ENCODE measurements at places on chromosomes 6 and 20.

- DNase-seq: peak; percentile 60
Measured at GRCh38 chr20:4195499-4195898, 180.1 kb upstream of the RNF24 start.

DNA sequence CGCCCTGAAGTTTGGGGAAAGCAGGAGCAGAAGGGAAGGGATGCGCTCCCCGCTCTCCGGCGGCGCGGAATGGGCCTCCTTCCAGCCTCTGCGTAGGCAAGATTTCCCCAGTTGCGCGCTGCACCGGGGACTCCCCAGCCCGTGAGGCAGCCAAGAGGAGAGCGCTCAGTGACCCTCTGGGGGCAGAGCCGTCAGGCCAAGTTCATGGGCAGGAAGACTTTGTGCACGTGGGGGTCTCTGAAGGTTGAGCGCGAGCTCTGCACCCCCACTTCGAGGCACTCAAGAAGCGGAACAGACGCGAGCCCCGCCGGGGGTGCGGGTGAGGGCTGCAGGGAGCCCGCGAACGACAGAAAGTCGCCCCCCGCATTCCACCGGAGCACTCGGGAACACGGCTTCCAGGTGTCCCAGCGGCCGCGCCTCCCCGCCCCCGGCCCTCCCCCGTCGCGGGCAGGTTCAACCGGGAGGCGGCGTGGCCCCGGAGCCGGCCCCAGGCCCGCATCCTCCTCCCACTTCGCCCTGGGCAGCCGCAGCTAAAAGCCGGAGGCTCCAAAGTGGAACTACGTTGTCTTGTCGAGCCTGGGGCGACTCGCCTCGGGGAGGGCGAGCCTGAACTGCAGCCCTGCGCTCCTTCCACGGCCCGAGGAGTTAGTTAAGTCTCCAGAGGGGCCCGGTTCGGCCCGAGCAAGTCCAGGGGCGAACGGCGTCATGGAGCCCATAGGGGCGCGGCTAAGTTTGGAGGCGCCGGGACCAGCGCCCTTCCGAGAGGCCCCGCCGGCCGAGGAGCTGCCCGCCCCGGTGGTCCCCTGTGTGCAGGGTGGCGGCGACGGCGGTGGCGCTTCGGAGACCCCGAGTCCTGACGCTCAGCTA is at the start of gene PPP1R3G:
TSS of gene PPP1R3G (plus strand) at position 561 of the 867 bp plus-strand sequence. CDS start at position 706, 145 bp downstream.
- DNase-seq: peak; percentile 53

DNA sequence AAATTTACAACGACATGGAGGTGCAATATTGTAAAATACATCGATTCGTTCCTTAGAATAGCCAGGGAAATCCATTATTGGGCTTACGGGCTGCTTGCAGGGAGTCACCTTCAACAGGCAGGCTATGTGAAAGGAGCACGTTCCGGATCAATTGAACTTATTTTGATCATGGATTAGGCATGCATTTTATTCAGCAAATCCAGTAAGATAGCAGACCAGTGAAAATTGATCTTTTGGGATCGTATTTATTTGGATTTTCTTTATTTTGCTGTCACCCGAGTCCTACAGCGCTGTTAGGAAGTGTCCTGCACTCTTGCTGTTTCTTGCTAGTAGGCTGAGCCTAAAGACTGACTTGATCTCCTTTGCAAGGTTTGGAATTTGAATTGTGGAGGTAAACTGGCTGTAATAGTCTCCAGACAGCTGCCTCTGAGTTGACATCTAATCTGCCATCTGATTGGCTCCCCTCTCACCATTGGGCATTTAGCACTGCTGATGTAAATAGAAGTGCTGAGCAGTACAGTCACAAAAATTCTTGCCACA is 3.0 kb downstream of the ARID1B start:
- peak; percentile 84 for DNase-seq

DNA sequence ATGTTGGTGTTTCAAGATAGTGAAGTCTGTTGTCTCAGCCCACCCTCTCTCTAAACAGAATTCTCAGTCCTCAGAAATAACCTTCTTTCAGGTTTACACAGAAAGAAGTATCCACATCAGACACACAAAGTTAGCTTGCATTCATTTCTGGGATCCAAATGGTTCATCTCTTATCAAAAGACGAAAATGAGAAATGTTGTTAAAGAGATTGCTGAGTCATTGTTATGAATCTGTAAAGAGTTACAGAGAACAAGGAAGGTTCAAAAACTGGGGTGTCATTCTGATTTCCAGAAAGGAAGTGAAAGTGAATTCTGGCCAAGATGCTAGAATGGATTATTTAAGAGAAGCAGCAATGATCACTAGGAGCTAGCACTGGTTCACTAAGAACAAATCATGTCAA is 90.5 kb upstream of the ATXN1 start:
- DNase-seq: no peak

DNA sequence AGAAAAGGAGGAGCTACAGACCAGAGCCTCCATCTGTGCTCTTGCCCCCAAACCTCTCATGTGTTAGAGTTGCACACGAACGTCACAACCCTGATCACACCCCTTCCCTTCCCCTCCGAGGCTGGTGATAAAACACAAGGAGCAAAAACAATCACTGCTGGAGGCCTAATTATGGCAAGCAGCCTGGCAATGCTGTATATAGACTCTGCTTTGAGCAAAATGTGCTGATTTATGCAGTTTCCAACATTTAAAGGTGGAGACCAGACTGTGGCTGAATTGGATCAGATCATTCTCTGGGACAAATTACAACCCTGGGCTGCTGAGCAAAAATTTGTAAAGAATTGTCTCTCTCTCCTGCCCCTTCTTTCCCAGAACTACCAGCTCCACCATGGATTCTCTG is 64.6 kb upstream of the SRSF6 start:
- DNase-seq: no peak

- no peak for DNase-seq
Measured at GRCh38 chr20:31967830-31968249, at the start of gene XKR7. Gene XKR7 (plus strand): TSS chr20:31968151. CDS start chr20:31968176, 25 bp downstream.

- DNase-seq: no peak
Measured at GRCh38 chr6:116133453-116133852, 7.5 kb upstream of the COL10A1 start.

- DNase-seq: no peak
Measured at GRCh38 chr20:34089175-34089479, 22.9 kb downstream of the EIF2S2 start.

GRCh38 chr6:16669227-16669626 is 92.0 kb downstream of the ATXN1 start:
- DNase-seq: peak; percentile 93

DNA sequence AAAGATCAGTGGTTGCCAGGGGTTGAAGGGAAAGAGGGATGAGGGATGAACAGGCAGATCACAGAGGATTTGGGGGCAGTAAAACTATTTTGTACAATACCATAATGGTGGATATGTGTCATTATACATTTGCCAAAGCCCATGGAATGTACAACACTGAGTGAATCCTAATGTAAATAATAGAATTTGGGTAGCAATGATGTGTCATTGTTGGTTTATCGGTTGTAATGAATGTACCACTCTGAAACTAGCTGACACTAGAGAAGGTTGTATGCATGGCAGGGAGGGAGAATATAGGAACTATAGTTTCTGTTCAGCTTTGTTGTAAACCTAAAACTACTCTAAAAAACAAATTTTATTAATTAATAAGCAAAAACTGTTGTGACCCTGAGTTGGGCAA is 17.8 kb upstream of the ASF1A start:
- DNase-seq: peak; percentile 85

- no peak for DNase-seq
Measured at GRCh38 chr20:35005463-35005961, 49.8 kb downstream of the MYH7B start.

DNA sequence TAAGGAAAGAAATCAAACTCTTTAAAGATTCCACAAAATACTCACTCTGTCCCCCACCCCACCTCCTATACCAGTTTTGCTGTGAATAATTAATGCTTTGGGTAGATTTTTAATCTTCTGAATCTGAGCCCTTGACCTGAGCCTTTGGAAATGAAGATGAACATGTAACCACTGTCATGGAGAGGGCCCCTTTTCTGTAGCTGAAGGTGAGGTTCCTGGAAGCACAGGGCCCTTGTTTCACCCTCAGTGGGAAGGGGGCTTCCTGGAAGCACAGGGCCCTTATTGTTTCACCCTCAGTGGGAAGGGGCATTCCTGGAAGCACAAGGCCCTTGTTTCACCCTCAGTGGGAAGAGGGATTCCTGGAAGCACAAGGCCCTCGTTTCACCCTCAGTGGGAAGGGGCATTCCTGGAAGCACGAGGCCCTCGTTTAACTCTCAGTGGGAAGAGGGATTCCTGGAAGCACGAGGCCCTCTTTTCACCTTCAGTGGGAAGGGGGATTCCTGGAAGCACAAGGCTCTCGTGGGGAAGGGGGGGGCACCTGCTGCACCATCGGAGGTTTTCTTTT is 75.7 kb downstream of the DACT2 start:
- no peak for DNase-seq

DNA sequence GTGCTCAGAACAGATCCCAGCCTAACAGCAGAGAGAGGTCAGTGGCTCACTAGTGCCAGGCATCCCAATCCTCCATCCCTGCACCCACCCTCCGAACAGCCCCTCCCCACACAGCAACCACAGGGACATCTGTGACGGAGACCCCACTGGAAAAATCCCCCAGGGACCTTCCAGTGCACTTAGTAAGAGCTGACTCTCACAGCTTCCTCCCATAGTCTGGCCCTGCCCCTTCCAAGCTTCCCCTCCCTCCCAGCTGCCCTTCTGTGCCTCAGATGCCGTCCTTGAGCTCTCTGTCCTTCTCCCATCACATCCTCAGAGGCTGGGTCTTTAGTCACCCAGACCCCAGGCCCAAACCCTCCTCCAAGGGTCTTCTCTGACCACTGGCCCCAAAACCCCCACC is 9.7 kb upstream of the THBS2 start:
- DNase-seq: no peak

GRCh38 chr6:138142806-138143205 is 18.9 kb upstream of the ARFGEF3 start:
- no peak for DNase-seq

DNA sequence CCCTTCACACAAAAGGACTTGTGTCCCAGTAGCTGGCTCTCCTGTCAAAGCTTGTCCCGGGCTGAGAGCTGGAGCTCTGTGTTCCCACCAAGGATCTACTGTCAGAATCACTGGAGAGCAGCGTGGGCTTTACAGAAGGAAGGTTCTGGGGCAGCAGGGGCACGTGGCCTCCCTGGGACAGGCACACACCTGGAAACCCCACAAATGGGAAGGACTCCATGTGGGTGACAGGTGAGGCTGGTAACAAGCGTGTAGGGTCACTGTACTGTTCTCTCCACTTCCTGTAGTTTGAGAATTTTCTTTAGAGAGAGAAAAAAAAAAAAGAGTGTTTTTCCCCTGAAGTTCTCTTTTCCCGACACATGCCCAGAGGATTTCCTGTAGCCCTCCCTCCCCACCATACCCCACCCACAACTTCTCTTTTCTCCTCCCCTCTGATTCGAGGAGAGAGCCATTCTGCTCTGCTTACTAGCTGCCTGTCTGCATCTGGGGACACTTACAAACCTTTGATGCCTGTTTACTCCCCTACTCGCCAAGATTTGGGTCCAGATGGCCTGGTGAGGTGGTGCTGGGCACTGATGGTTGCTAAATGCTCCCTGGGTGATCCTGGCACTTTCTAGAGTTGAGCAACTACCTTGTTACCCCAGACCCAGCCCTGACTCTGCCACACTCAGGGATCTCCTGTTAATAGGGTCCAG is 84.1 kb upstream of the SIRPA start:
- no peak for DNase-seq

- no peak for DNase-seq
Measured at GRCh38 chr6:37429352-37429750, 3.7 kb upstream of the CMTR1 start.

- DNase-seq: peak; percentile 87
Measured at GRCh38 chr6:21589352-21590345, 3.9 kb upstream of the SOX4 start.

GRCh38 chr20:33411711-33412483 is 10.6 kb upstream of the CDK5RAP1 start:
- DNase-seq: no peak

DNA sequence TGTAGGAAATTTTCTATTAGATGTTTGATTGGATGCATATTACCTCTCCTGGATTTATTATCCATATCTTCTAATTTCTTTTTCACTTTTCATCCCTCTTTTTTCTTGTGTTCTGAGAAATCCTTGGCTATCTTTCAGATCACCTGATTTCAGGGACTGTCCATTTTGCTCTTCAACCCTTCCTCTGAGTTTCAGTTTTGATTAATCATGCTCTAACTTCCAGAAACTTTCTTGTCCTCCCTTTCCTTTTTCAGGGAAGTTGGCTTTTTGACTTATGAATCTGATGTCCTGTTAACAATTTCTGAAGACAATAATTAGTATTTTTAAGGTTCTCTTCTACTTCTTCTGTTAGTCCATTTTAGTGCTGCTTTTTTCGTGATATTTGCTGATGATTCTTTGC is 79.1 kb downstream of the FKBP5 start:
- no peak for DNase-seq

GRCh38 chr20:17610566-17611289 is 40.9 kb downstream of the DSTN start:
- DNase-seq: no peak

GRCh38 chr6:52921743-52922142 is 12.2 kb upstream of the GSTA3 start:
- peak; percentile 58 for DNase-seq

GRCh38 chr6:25682324-25682723 is 30.3 kb downstream of the SCGN start:
- no peak for DNase-seq

GRCh38 chr6:134372603-134373281 is 54.8 kb upstream of the SGK1 start:
- DNase-seq: no peak

- DNase-seq: no peak
Measured at GRCh38 chr20:19251958-19252357, 39.5 kb downstream of the SLC24A3 start.

- no peak for DNase-seq
Measured at GRCh38 chr20:4046311-4046924, 31.1 kb upstream of the RNF24 start.

DNA sequence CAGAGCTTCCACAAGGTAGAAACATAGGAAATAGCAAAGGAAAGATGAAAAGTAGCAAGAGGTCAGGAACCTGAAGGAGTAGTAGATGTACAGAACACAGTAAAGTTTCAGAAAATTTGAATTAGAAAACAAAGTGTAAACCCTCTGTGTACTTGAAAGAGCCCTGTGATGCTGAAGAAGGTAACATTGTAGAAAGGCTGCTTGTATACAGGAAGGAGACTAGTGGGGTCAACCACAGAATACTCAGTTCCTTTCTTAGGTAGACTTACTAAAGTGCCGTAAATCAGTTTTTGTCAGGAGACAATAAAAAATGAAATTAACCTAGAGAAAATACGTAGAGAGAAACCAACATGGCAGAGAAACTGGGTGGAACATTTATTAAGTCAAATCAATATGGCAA is 149.7 kb downstream of the AIG1 start:
- no peak for DNase-seq

GRCh38 chr20:41182296-41183212 is 45.2 kb downstream of the PLCG1 start:
- DNase-seq: peak; percentile 75

GRCh38 chr6:165091121-165091785 is 218.2 kb downstream of the C6orf118 start:
- DNase-seq: peak; percentile 17

DNA sequence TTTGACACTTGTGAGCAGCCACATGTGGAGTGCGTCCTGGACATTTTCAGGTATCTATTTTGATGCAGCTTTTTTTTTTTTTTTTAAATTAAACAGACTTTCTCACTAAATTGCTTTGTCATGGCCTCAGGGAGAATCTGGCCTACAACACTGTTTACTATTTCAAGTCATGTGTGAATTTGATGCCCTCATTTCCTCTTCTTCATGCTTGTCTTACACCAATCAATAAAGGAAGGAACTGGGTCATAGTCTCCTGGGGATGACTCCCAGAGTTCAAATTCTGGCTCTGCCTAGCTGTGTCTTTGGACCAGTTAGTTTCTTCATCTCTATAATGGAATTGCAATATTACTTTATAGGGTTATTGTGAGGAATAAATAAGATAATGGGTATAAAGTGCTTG is 554.1 kb downstream of the PRKN start:
- DNase-seq: no peak

All from PC-3 (cell line).